Adrenal gland (tissue), 19 donors: ENCODE measurements at places on chromosomes 16 and 17. TPM values are rescaled to one million over a fixed set of nuclear protein-coding genes. Genes with fewer than 3 reads are reported as not detected.

GRCh38 chr17:63956296-63956920, 16.3 kb downstream of the SCN4A start:
- peak; percentile 72 for DNase-seq

RAMP2 gene
- polyA plus RNA-seq, result 37.9 TPM

IL34 gene
- polyA plus RNA-seq, result 36.5 TPM

DNA sequence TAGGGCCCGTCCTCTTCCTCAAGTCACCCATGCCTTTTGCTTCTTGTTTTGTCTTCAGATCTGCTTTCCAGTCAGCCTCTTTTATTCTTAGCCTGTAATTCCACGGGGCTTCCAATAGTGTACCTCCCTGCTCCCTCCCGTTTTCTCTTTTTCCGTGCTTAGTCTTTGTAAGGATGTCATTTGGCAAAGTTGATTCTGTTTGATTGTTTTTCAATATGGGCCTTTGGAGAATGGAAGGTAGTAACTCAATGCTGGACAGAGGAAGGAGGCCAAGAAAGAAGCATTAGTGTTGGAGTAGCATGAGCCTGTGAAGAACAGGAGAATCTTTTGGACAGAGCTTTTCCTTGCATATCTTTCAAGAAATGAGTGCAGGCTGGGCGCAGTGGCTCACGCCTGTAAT, 6.5 kb downstream of the WWP2 start:
- DNase-seq, result no peak

DNA sequence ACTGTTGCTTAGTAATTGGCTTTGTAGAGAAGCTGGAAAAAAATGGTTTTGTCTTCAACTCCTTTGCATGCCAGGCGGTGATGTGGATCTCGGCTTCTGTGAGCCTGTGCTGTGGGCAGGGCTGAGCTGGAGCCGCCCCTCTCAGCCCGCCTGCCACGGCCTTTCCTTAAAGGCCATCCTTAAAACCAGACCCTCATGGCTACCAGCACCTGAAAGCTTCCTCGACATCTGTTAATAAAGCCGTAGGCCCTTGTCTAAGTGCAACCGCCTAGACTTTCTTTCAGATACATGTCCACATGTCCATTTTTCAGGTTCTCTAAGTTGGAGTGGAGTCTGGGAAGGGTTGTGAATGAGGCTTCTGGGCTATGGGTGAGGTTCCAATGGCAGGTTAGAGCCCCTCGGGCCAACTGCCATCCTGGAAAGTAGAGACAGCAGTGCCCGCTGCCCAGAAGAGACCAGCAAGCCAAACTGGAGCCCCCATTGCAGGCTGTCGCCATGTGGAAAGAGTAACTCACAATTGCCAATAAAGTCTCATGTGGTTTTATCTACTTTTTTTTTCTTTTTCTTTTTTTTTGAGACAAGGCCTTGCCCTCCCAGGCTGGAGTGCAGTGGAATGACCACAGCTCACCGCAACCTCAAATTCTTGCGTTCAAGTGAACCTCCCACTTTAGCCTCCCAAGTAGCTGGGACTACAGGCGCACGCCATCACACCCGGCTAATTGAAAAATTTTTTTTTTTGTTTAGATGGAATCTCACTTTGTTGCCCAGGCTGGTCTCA, 6.2 kb upstream of the TMEM235 start:
- DNase-seq, result no peak

GRCh38 chr16:12461201-12461600, 342.5 kb downstream of the CPPED1 start:
- no peak for DNase-seq

DNA sequence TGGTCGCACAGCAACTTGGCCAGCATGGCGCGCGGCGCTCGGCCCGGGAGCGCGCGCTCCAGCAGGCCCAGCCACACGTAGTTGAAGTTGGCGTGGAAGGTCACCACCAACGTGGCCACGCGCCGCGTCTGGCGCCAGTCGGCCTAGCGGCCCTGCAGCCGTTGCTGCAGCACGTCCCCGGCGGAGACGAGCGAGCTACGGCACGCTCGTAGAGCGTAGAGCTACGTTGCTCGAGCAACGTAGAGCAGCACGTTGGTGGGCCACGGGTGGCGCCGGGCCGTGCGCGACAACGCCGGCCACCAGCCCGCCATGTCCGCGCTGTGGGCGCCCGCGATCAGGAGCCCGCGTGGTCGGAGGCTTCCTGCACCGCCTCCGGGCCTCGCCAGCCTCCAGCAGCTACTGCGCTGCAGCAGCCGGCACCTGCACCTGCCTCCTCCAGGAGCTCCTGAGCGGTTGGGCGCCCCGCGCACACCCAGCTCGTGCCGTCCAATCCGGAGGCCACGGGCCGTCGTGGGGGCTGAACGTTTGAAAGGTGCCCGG, 13.4 kb upstream of the SULT1A1 start:
- DNase-seq, result peak; percentile 51

DNA sequence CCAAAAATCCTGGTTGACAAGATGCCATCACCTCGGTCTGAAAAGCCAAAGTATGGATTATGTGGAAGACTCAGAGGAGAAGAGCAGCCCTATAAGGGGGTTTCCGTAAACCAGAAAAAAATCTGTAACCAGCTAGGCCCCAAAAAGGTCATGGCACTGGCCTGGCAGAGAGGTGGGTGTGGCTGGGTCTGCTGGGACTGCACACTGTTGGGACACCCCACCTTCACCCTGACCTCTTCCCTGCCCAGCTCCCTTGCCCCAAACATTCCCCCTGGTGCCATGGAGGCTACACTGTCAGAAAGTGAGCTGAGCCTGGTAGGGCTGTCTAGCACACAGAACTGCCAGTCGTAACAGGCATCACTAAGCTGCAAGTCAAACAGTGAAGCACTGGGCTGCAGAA, 6.5 kb downstream of the SLC47A2 start:
- no peak for DNase-seq

CLEC10A gene
- 4.2 TPM for polyA plus RNA-seq

DNA sequence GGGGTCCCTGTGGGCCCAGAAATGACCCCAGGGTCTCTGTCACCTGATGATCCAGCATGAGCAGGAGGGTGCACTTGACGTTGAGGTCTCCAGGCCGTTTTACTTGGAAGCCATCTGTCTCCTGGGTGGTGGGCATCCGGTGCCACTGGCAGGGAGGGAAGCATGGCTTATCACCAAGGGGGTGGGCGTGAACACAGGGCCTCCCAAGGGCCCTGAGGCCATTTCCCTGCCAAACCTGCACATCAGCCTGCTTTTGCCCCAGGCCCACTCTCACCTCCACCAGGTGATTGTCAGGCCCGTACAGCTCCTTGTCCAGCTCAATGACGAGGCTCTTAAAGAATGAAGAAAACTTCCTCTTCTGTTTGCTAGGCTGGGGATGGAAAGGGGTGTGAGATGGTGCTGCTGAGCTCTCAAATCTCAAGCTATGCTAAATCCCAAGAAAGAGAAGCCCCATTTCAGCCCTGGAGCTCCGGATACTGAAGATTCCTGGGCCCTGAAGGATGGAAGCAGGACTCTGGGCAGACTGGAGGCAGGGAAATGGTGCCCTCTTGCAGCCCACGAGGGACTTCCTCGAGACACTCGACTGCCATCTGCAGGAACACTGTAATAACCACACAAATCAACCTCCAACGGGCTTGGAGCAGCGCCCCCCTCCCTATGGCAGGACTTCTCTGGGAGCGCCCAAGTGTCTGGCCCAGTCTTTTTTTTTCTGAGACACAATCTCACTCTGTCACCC, 7.1 kb upstream of the FTSJ3 start:
- DNase-seq, result peak; percentile 88

- DNase-seq, result no peak
These were observed 563 bp downstream of the ZACN start for GRCh38 chr17:76079535-76079955.

DNA sequence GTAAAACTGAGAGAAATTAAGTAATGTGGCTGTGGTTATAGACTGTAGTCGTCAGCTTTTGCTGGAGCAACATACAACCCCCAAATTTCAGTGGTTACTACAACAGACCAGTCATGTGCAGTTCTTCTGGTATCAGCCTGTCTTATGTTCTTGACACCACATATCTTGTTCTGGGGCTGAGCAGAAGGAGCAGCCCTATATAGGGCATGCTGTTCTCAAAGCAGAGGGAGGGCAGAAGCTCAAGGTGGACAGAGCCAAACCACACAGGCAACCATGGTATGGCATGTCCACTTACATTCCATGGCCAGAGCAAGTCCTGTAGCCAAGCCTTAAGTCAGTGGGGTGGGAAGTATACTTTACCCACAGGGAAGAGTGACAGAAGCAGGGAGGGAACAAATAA, 7.7 kb downstream of the PRKAR1A start:
- DNase-seq, result no peak

SLC13A2 gene
- polyA plus RNA-seq, result not detected

- no peak for DNase-seq
These were observed 78.3 kb downstream of the CBLN1 start for GRCh38 chr16:49203361-49203760.

DNA sequence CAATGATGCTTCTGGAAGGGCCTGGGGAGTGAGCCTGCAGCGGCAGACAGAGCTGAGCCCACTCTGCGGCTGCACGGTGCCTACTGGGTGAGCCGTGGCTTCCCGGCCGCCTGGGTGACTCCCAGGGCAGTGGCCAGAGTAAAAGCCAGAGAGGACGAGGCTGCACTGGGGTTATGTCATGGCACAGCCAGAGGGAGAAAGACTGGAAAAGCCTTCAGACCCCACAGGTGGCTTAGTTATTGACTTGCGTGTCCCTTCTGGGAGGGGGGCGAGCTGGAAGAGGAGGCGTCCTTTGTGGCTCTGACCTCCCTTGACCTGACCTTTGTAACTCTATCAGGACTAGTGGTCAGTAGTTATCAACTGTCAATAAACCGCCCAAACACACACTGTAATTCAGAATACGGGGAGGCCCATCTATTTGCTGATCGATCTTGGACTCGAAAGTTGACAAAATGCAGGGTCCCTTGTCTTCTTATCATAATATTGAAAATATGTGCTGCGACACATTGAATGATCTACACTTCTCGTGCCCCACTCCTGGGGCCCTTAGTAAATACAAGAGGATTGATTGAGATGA, 385.9 kb upstream of the ZFHX3 start:
- DNase-seq, result no peak

ZNF19 gene
- polyA plus RNA-seq, result 2.6 TPM

SDR42E2 gene
- 0.10 TPM for polyA plus RNA-seq

CTRB1 gene
- polyA plus RNA-seq, result 4.2 TPM

DNA sequence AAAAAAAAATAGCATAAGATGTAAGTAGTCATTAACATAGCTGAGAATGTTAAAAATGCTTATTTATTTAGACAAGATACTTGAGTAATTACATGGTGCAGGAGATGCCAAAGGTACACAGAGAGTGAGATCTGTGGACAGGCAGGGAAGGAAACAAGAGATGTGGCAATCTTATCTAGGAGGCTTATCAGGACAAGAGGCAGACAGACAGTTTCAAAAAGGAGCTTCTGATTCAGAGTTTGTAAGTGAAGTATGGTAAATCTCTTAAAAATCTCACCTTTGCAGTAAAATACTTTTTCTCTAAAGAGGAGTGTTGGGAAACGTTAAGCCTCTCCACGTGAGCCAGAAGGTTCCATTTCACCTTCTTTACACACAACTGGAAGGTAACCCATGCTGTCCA, 19.9 kb upstream of the GHDC start:
- no peak for DNase-seq

GRCh38 chr16:31118223-31119155, 1.0 kb downstream of the KAT8 start:
- DNase-seq, result peak; percentile 69

MRPL58 gene
- 57.6 TPM for polyA plus RNA-seq
